ENCODE measurements at places on chromosomes 6 and 20. TPM values are rescaled to one million over a fixed set of nuclear protein-coding genes. Genes with fewer than 3 reads are reported as not detected.

Gene ULBP2
- total RNA-seq: 0.25 TPM

Gene PSMB9
- 10.5 TPM for total RNA-seq

Gene SCUBE3
- 0.10 TPM for total RNA-seq

Gene TSPYL4
- 3.8 TPM for total RNA-seq

Gene SYNDIG1
- not detected for total RNA-seq

Gene GGTLC1
- not detected for total RNA-seq

Gene NANP
- 2.2 TPM for total RNA-seq

Gene TEAD3
- 44.3 TPM for total RNA-seq

Gene MATN4
- total RNA-seq: not detected

Gene SLC26A8
- total RNA-seq: 0.15 TPM

Gene PTCRA
- total RNA-seq: not detected

Gene ADGRF1
- total RNA-seq: not detected

Gene SULF2
- 21.6 TPM for total RNA-seq

Gene TMEM14B
- total RNA-seq: 78.2 TPM

Gene EYA4
- 35.7 TPM for total RNA-seq

Gene SEL1L2
- total RNA-seq: 1.3 TPM

Gene PKHD1
- total RNA-seq: 0.04 TPM

Gene KIAA1755
- total RNA-seq: 0.27 TPM

Gene SLC24A3
- total RNA-seq: 10.7 TPM

Gene CST2
- not detected for total RNA-seq

Gene ADGRG6
- total RNA-seq: 2.3 TPM

Gene TP53TG5
- 0.69 TPM for total RNA-seq

Gene HLA-DPA1
- 22.8 TPM for total RNA-seq

Gene MDN1
- 26.8 TPM for total RNA-seq

Gene GSTA1
- not detected for total RNA-seq

Gene HIVEP1
- total RNA-seq: 6.7 TPM

Gene DPPA5
- total RNA-seq: not detected

Gene PFDN4
- 26.3 TPM for total RNA-seq

Gene RPS6KA2
- 40.4 TPM for total RNA-seq

Gene FILIP1
- 86.8 TPM for total RNA-seq

Gene FLRT3
- total RNA-seq: 1.2 TPM

Gene MOCS1
- total RNA-seq: 39.4 TPM

Gene MPC1
- 80.1 TPM for total RNA-seq
